ENCODE measurements at places on chromosomes 1 and 21.

- DNase-seq, result no peak
Observed at GRCh38 chr1:200346700-200347099, 63.1 kb downstream of the ZNF281 start.

- DNase-seq, result no peak
Observed at GRCh38 chr21:44506279-44507255, 33.4 kb downstream of the KRTAP10-1 start.

- no peak for DNase-seq
Observed at GRCh38 chr1:150002217-150002616, 8.3 kb downstream of the OTUD7B start.

- no peak for DNase-seq
Observed at GRCh38 chr1:86504137-86504479, 35.4 kb downstream of the CLCA1 start.

DNA sequence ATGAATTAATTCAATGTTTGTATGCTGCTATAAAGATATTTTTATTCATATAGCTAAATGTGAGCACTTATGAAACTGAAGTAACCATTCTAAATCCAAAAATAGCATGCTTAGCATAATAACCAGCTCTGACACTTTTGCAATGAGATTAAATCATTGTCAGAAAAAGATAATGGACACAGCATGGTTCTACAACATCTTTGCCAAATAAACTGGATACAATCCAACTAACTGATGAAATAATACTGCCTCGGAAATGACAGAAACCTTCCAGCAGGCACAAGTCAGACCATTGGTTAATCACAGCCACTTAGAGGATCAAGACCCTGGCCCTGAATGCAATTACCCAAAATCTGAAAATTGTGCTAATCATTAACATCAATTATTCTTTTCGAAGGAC lies 592.7 kb upstream of the ADGRL4 start:
- no peak for DNase-seq

GRCh38 chr1:39646232-39647081 lies 7.0 kb upstream of the HEYL start:
- DNase-seq, result no peak

GRCh38 chr1:228008391-228009115 lies 1.8 kb downstream of the WNT3A start:
- no peak for DNase-seq

DNA sequence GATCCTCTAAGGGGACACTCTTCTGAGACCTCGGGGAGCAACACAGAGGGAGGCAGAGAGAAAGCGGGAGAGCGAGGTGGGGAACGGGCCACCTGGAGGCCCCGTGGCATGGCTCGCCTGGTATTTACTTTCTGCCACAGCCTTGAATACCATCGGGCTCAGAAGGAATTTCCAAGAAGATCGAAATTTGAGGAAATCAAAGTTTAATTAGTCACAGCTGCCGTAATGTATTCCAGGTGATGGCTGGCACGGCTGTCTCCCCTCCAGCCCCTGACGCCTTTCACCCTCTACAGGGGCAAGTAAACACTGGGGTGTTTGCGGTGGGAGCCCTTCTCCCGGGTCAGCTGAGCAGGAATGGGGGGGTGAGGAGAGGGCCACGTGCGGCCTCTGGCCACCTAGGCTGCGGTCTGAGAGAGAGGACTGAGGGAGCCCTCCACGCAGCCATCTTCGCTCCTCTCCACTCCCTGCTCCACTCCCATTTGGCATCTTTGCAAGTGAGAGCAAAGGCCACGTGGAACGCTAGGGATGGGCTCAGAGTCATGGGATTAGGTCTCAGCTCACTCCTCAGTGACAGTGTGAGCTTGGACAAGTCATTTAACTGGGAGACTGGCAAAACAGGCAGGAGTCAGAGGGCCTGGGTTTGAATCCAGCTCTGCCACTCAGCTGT lies 125.2 kb downstream of the SYF2 start:
- no peak for DNase-seq

DNA sequence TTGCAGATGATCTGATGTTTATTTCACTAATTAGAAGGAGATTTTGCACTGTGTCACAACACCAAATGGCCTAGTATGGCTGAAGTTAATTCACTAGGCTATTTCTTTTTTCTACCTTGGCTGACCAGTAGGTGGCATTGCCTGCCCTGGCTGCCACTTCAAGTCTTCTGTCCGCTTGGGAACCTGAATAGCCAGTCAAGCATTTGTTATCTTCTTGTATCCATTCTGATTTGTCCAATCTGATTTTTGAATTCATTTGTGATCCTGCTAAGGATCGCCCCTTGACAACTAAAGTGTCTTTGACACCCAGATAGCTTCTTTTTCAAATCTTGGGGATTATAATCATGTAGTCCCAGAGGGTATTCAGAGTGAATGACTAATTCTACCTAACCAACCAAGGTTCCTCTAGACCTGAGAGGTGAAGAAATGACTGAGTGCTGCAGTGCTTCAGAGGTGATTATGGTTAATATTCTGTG lies 99.4 kb downstream of the GIPC2 start:
- no peak for DNase-seq

- no peak for DNase-seq
Observed at GRCh38 chr1:200342511-200343311, 67.1 kb downstream of the ZNF281 start.

DNA sequence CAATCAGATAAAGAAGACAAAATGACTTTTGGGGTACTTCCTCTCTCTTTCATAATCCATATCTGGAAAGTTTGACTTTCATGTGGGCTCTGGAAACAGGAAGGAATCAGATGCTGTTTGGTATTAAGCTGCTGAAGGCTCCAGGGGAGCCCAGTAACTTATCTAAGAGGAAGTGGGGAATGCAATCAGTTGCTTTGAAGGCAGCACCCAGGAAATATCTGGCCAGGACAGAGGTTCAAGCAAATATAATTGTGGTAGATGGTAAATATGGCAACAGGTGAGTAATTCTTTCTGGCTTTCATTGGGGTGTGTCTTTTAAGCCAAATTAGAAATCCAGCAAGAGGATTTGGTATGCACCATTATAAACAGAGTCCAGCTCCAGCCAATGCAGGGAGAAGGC lies 44.4 kb downstream of the COLGALT2 start:
- no peak for DNase-seq

- no peak for DNase-seq
Observed at GRCh38 chr1:89910780-89911179, 84.1 kb upstream of the ZNF326 start.

DNA sequence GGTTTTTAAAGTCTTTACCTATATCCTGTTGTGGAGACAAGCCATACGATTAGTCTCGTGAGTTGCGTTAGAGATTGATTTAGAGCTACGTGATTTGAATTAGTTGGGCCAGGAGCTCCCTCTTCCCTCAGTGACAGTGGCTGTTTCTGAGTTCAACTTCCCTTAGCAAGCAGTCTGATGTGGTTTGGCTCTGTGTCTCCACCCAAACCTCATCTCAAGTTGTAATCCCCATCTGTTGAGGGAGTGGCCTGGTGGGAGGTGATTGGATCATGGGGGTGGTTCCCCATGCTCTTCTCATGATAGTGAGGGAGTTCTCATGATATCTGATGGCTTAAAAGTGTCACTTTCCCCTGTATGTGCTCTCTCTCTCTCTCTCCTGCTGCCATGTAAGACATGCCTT lies 192.9 kb upstream of the PTGFR start:
- DNase-seq, result no peak

GRCh38 chr1:65213271-65214023 lies 65.4 kb downstream of the AK4 start:
- no peak for DNase-seq

GRCh38 chr1:11285883-11286734 lies 13.1 kb downstream of the UBIAD1 start:
- DNase-seq, result no peak

- DNase-seq, result no peak
Observed at GRCh38 chr21:28704746-28705145, 287.9 kb downstream of the LTN1 start.

DNA sequence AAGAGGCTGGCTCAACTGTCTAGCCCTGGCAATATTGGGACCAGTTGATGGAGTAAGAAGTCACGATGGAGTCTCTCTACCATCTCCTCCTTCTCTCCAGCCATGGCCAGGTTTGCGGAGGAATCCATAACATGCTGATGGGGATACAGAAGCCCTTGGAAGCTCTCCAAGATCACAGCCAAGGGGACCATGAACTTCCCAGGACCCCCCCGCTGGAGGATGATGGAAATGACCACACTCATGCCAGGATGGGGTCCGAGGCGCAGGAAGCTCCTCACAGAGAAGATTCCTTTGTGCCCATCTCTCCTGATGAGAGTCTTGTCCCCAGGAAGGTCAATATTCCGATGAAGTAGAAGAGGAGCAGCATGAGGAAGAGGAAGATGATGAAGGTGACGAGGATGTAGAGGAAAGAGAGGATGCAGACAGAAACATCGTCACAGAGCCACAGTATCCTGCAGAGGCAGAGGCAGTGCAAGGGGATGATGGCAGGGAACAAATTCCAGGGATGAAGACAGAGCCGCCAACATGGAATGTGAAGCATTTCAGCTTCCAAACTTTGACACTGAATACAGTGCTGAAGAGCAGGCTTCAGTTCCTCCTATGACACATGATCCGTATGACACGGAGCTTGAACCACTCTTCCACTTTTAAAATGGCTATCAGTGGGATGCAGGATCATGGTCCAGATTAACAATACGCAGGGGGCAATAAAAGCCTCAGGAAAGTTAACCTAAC lies 57.9 kb upstream of the EDN2 start:
- DNase-seq, result no peak

GRCh38 chr1:183237046-183237445 lies 51.0 kb downstream of the LAMC2 start:
- no peak for DNase-seq

- DNase-seq, result no peak
Observed at GRCh38 chr1:85149805-85150204, 51.0 kb downstream of the SYDE2 start.

GRCh38 chr1:88058205-88058604 lies 625.9 kb upstream of the PKN2 start:
- DNase-seq, result no peak

DNA sequence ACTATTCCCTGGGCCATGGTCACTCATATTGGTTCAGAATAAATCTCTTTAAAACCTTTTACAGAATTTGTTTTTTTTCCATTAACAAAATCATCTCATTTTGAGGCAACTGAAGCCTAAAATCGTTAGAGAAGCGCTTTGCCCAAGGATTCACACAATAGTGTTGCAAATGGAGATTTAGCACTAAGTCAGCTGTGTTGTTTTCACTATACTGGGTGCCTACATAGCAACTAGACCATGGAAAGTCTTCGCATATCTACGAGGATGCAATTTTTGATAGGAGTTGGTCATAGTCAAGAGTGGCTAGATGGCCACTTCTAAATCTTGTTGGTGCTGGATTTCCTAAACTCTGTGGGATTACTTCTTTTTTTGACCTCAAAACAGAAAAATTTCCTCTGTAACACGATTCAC lies 530 bp upstream of the TIPRL start:
- no peak for DNase-seq

DNA sequence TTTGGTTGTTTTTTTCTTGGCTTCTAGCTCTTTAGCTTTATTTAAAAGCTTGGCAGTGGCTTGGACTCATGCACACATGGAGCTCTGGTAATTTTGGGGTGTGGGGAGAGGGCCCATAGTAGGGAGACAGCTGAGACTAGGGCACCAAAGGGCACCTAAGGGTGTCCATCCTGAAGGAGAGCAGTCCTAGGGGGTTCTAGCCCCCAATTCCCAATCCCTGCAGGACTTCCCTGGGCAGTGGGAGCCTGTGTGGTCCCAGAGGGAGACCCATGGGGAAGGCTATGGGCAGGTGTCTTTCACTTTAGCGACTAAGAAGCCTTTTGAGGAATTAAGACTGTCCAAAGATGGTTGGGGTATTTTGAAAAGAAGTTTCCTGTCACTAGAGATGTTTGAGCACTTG lies 6.9 kb downstream of the CYP4B1 start:
- DNase-seq, result no peak

DNA sequence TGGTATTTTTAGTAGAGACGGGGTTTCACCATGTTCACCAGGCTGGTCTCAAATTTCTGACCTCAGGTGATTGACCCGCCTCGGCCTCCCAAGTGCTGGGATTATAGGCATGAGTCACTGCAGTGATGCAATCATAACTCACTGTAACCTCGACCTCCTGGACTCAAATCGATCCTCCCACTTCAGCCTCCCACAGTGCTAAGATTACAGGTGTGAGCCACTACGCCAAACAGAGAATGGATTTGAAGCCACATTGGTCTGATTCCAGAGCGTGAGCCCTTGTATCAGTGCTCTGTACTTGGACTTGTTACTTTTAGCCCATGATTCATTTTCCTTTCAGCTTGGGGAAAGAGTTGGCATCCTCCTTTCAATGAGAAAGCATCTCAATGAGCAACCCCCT lies 14.9 kb upstream of the ZNF683 start:
- DNase-seq, result no peak

GRCh38 chr1:81880781-81881180 lies 80.0 kb downstream of the ADGRL2 start:
- DNase-seq, result no peak

- DNase-seq, result no peak
Observed at GRCh38 chr1:162878000-162878596, 17.1 kb upstream of the CCDC190 start.

- no peak for DNase-seq
Observed at GRCh38 chr1:205351984-205352713, 4.6 kb downstream of the KLHDC8A start.

GRCh38 chr1:208029381-208030287 lies 118.7 kb upstream of the CD34 start:
- no peak for DNase-seq

DNA sequence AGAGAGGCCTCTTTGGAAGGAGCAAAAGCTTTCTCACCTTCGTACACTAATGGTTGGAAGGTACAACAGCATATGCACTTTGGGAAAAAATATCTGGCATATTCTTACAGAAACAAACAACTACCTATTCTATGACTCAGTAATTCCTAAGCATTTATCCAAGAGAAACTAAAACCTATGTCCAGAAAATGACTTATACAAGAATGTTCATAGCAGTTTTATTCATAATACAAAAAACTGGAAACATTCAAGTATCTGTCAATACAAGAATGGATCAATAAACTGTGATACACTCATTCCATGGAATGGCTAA lies 8.2 kb downstream of the NBPF1 start:
- DNase-seq, result no peak

- peak; percentile 69 for DNase-seq
Observed at GRCh38 chr1:223189903-223190724, 47.1 kb upstream of the TLR5 start.

- DNase-seq, result no peak
Observed at GRCh38 chr1:114289306-114289705, 135.6 kb upstream of the SYT6 start.

GRCh38 chr1:22428672-22429071 lies 23.0 kb upstream of the ZBTB40 start:
- DNase-seq, result no peak

GRCh38 chr1:197463142-197463541 lies 195.1 kb downstream of the CRB1 start:
- no peak for DNase-seq

DNA sequence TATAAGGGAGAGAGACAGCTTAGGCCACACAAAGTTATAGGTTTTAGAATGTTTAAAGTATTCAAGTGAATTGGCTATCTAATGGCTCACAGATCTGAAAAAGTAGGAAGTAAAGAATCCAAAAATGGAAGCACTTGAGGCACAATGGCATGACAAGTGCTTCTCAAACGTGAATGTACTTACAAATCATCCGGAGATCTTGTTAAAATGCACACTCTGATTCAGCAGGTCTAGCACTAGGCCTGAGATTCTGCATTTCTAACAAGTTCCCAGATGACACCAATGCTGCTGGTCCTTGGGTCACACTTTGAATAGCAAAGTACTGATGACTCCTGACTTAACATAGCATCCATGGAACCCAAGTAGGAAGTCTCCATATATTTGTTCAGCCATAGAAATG lies 20.9 kb upstream of the AGL start:
- DNase-seq, result no peak

- DNase-seq, result no peak
Observed at GRCh38 chr1:200886594-200886993, 8.1 kb upstream of the INAVA start.

Measured in stimulated activated naive CD4-positive, alpha-beta T cell treated with Interleukin-2 at 50 U/mL for 16 hours (primary cell).